Coronary artery (tissue), 2 donors: ENCODE measurements at places on chromosomes 4 and X.

GRCh38 chr4:1720163-1720983, 750 bp downstream of the TMEM129 start:
- no peak for DNase-seq

- DNase-seq, result no peak
Observed at GRCh38 chr4:99818661-99819060, 2.0 kb downstream of the DAPP1 start.

DNA sequence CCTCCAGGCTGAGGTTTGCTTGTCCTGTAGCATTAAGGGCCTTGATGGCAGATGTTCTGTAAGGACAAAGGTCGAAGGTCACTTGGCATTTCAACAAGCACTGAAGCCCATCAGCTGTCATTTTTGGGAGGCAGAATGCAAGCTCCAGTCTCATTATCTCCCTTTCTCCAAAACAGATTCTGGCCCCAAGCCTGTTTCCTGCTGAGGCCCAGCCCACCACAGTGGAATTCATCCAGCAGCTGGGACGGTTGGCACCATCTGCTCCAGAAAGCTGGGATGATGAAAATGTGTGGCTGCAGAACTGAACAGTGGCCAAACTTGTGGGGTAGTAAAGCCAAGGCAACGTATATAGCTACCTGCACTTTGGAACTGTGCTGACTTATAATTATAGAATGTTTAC, 17.7 kb upstream of the PPEF2 start:
- no peak for DNase-seq

GRCh38 chr4:143251779-143252178, 67.1 kb downstream of the USP38 start:
- no peak for DNase-seq

DNA sequence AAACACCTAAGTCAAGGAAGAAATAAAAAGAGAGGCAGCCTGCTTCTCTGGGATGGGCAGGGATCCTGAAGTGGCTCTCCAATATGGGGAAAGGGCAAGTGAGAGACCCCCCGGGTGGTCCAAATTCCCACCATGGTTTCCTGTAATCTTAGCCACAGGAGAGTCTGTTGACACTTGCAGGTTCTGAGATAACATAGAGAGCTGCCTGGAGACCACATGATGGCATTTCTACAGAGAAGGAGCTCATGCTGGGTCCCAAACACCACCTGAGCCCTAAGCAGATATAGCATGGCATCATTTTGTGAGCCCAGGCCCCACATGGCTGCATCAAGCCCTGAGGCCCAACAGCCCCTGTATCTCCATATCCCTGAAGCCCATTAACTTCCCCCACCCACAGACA, 26.1 kb downstream of the PABPC1L2B start:
- no peak for DNase-seq

DNA sequence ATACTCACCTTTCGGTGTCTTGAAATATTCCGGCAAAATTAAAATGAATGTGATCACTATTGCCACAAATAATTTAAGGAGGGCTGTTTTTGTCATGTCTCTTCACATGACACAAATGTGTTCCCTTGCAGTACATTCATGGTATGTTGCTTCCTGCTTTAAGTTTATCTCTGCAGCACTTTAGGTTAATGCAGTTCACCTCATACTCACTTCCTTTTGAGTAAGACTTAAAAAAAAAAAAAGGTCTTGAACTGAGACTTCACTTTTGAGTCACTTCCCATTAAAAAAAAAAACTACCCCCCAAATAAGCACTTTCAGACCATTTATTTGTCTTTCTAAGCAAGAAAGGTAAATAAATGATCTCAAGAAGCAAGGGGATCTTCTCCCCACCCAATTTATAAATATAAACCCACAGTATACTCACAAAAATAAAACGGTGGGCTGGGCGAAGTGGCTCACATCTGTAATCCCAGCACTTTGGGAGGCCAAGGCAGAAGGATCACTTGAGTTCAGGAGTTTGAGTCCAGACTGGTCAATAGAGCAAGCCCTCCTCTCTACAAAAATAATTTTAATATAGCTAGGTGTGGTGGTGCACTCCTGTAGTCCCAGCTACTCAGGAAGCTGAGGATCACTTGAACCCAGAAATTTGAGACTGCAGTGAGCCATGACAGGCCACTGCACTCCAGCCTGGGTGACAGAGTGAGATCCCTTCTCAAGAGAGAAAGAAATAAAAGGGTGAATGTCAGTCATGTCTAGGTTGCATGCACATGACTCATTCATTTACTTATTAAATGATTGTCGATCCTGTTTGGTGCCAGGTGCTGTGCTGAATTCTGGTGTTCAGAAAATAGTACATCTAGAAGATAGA, at the start of gene TMEM156:
TSS of gene TMEM156 (minus strand) at position 192 of the 868 bp plus-strand sequence. CDS start at position 96, 96 bp downstream.
- DNase-seq, result no peak

GRCh38 chr4:184959786-184960185, 58.5 kb upstream of the HELT start:
- peak; percentile 33 for DNase-seq

DNA sequence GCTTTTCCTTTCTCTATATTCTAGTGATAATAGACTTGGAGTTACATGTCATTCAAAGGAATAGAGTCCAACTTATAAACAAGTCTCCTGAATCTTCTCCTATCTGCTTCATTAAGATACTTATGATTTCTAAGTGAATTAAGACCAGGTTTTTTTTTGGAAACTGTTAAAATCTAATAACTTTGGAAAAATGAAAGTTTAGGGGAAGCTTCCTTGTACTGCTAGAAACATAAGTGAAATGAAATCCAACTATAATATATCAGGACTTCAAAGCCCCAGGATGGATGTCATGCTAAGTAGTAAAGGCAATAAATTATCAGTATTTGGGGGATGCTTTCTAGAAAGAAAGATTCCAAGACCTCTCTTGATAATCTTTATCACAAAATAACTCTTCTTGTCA, 24.8 kb downstream of the GRIA2 start:
- DNase-seq, result no peak

DNA sequence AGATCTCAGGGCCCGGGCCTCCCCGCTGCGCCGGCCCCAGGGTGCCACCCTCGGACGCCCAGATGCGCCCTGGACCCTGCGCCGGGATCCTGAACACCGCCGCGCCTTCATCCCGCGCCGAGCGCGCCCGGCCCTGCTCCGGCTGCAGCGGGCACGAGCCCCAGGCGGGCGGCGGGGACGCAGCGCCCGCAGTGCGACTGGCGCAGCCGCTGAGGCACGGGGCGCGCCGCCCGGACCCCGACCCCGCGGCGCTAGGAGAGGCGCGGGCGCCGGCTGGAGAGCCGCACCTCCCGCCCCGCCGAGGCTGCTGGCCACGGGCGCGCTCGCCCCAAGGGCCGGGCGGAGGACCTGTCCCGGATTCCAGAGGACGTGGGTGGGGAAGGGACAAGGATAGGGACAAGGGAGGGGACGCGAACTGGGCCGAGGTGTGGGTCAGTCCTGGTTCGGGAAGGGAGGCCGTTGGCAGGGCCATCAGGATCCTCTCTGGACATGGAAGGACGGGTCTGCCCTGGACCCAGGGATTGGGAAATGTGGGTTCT, 1.1 kb downstream of the ZFYVE28 start:
- no peak for DNase-seq

DNA sequence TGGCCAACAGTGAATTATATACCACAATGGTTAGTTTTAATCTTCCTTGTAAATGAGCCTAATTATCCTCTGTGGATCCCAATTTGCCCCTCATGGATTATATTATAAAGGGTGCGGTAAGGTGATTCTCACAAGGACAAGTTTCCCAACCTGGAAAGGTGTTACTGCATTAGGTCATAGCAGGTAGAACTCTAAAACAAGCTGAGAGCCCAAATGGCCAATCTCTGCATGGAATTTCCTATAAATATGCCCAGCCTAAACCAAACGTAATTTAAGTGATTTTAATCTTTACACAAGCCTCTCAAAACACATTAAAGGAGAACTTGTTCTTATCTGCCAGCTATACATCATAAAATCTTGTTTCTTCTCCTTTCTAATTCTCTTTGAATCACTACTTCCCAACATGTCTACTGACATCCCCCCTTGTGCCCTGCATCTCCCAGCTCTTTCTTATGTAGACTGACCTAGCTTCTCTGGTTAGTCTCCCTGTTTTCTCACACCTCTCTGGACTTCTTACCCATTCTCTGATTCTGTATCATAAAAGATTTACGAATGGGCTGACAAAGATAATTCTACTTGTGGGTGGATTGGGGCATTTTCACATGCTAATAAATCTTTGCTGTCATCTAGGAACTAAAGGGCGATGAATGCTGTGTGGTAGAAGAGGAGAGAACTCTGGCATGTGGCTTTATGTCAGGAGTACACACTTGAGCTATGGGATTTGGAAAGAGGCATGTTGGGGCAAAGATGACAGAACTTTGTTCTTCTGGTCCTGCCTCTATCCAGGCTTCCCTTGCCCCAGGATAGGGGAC, 94.3 kb upstream of the PGRMC2 start:
- DNase-seq, result no peak
